ENCODE measurements at places on chromosomes 1 and 21. TPM values are rescaled to one million over a fixed set of nuclear protein-coding genes. Genes with fewer than 3 reads are reported as not detected.

Gene PLA2G5
- not detected for total RNA-seq

Gene BRINP2
- 0.15 TPM for total RNA-seq

Gene LPAR3
- 0.16 TPM for total RNA-seq

Gene MYBPHL
- total RNA-seq, result not detected

Gene PANK4
- 10.8 TPM for total RNA-seq

Gene PTGS2
- total RNA-seq, result 7.2 TPM

Gene KRTAP7-1
- total RNA-seq, result not detected

Gene LEFTY2
- total RNA-seq, result 0.08 TPM
